ENCODE measurements at places on chromosomes 3 and 15.

GRCh38 chr15:85329561-85330422 is 50.6 kb upstream of the AKAP13 start:
- no peak for DNase-seq

- DNase-seq, result peak; percentile 91
These were observed at the start of gene GOLIM4 for GRCh38 chr3:168095611-168096209. TSS of gene GOLIM4 (minus strand) at chr3:168095924. CDS start at chr3:168095285, 639 bp downstream.

DNA sequence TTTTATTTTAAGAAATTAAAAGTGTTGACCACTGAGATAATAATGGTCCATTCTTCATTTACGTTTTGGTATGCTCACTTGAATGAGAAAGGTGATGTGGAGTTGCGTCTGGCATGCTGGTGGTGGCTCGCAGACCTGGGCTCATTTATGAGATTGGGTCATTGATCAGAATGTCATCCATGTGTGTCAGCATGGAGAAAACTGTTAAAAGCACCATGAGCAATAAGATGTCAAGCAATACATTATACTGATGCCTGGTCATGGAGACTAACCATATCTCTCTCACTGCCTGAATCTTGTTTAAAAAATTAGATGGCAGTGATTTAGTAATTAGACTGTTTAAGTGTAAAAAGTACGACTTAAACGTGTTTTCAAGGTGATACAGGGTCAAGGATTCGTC is 503.4 kb upstream of the SEMA6D start:
- DNase-seq, result no peak

GRCh38 chr3:42680271-42680670 is 5.1 kb upstream of the KLHL40 start:
- DNase-seq, result no peak

- DNase-seq, result no peak
These were observed 333.4 kb upstream of the TBC1D5 start for GRCh38 chr3:18075799-18076198.

- DNase-seq, result no peak
These were observed 18.6 kb upstream of the PRSS50 start for GRCh38 chr3:46736006-46736872.
